Left lung (tissue), 14 donors: ENCODE measurements at places on chromosomes 2 and 18. TPM values are rescaled to one million over a fixed set of nuclear protein-coding genes. Genes with fewer than 3 reads are reported as not detected.
A peak's percentile ranks its signal among the peaks of the same experiment; 100 is the strongest.

RGPD4 gene
- total RNA-seq, result not detected

RAD51AP2 gene
- total RNA-seq, result 0.12 TPM

AQP12B gene
- total RNA-seq, result not detected

MGAT4A gene
- total RNA-seq, result 79.8 TPM

PXDN gene
- 116 TPM for total RNA-seq

TNS1 gene
- 327 TPM for total RNA-seq

DHRS9 gene
- total RNA-seq, result 8.5 TPM

CABYR gene
- total RNA-seq, result 2.9 TPM

NMUR1 gene
- total RNA-seq, result 1.1 TPM

SCN7A gene
- total RNA-seq, result 21.9 TPM

- no peaks in the 10 kb centered on the region for H3K36me3 ChIP-seq
- H3K27ac ChIP-seq, result no peak overlapping the region
These were observed 131.6 kb downstream of the SCG2 start for GRCh38 chr2:223470602-223471001.

DNA sequence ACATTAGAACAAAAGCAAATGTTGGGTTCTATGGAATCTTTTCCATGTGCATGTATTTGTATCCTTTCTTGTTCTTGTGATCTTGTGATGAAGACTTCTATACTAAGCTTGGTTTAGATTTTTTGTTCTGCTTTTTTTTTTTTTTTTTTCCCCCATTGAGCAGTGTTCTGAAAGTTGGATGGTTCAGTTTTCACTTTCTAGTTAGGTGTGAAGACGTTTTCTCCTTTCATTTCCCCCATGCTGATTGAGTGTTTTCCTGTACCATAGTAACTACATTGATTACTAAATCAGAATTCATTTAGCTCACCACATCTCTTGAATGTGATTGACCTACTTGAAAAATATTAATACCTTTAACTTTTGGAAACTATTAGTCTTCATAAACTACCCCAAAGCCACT lies 34.1 kb downstream of the NOP58 start:
- no peak overlapping the region for H3K4me3 ChIP-seq
- no peaks in the 10 kb centered on the region for H3K4me1 ChIP-seq
- DNase-seq, result no peak

DNA sequence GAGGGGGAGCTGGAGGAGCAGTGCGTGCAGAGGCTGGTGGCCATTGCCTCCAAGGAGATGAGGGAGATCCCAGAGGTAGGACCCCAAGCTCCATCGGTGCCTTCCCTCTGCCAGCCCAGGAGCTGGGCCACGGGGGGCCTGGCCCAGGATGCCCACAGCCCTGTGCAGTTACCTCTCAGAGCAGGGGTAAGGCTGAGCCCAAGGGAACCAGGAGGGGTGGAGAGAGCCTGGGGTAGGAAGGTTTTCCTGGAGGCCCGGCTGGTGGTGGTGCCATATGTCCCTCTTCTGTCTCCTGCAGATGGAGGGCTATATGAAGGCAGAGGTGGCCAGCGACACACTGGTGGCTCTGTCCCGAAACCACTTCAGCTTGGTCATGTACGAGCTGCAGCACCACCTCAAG lies 11.4 kb downstream of the MROH2A start:
- H3K4me1 ChIP-seq, result no peaks in the 10 kb centered on the region
- no peaks in the 10 kb centered on the region for H3K36me3 ChIP-seq
- H3K27me3 ChIP-seq, result peaks cover 6% of the 10 kb centered on the region
- no peak overlapping the region for H3K4me3 ChIP-seq

DNA sequence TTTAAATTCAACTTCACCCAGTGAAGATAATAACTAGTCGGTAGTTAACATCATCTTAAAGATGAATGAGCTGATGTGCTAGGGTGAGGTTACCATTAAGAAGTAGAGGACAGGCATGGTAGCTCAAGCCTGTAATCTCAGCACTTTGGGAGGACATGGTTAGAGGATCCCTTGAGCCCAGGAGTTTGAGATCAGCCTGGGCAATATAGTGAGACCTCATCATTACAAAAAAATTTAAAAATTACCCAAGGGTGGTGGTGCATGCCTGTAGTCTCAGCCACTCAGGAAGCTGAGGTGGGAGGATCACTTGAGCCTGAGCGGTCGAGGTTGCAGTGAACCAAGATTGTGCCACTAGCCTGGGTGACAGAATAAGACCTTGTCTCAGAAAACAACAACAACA lies 4.7 kb downstream of the GALNT5 start:
- H3K4me3 ChIP-seq, result no peak overlapping the region
- no peak for DNase-seq
- no peak overlapping the region for H3K27ac ChIP-seq
- H3K4me1 ChIP-seq, result no peaks in the 10 kb centered on the region

GRCh38 chr2:191478799-191479679 lies 198.9 kb upstream of the NABP1 start:
- peak; percentile 53 for DNase-seq
- no peak overlapping the region for H3K27ac ChIP-seq
- no peaks in the 10 kb centered on the region for H3K4me1 ChIP-seq
- no peaks in the 10 kb centered on the region for H3K27me3 ChIP-seq
- no peaks in the 10 kb centered on the region for H3K36me3 ChIP-seq
- H3K4me3 ChIP-seq, result no peak overlapping the region

GRCh38 chr2:193841384-193842150 lies 1646.8 kb upstream of the TMEFF2 start:
- no peak for DNase-seq
- H3K4me1 ChIP-seq, result no peaks in the 10 kb centered on the region
- no peaks in the 10 kb centered on the region for H3K36me3 ChIP-seq
- no peak overlapping the region for H3K27ac ChIP-seq

- H3K27me3 ChIP-seq, result peaks cover 31% of the 10 kb centered on the region
- peaks cover 12% of the 10 kb centered on the region for H3K4me1 ChIP-seq
- no peak overlapping the region for H3K4me3 ChIP-seq
- no peaks in the 10 kb centered on the region for H3K36me3 ChIP-seq
- DNase-seq, result no peak
These were observed 7.0 kb downstream of the CROCC2 start for GRCh38 chr2:240912878-240913809.

GRCh38 chr2:45554073-45554741 lies 56.9 kb downstream of the SRBD1 start:
- no peak overlapping the region for H3K27ac ChIP-seq
- no peaks in the 10 kb centered on the region for H3K36me3 ChIP-seq
- H3K4me1 ChIP-seq, result no peaks in the 10 kb centered on the region
- no peak for DNase-seq
- no peak overlapping the region for H3K4me3 ChIP-seq

GRCh38 chr2:153043385-153043784 lies 325.0 kb downstream of the ARL6IP6 start:
- H3K27ac ChIP-seq, result no peak overlapping the region
- no peaks in the 10 kb centered on the region for H3K27me3 ChIP-seq
- H3K4me3 ChIP-seq, result no peak overlapping the region
- H3K4me1 ChIP-seq, result no peaks in the 10 kb centered on the region
- H3K36me3 ChIP-seq, result no peaks in the 10 kb centered on the region

GRCh38 chr2:45728458-45728942 lies 77.0 kb downstream of the PRKCE start:
- peaks cover 14% of the 10 kb centered on the region for H3K4me1 ChIP-seq
- H3K4me3 ChIP-seq, result no peak overlapping the region
- H3K36me3 ChIP-seq, result no peaks in the 10 kb centered on the region
- DNase-seq, result no peak
- no peak overlapping the region for H3K27ac ChIP-seq
- H3K27me3 ChIP-seq, result no peaks in the 10 kb centered on the region

- H3K4me3 ChIP-seq, result no peak overlapping the region
- no peaks in the 10 kb centered on the region for H3K36me3 ChIP-seq
- no peak for DNase-seq
- no peak overlapping the region for H3K27ac ChIP-seq
These were observed 59.1 kb downstream of the CMPK2 start for GRCh38 chr2:6806604-6807003.

- H3K27ac ChIP-seq, result no peak overlapping the region
- H3K36me3 ChIP-seq, result no peaks in the 10 kb centered on the region
- H3K4me1 ChIP-seq, result no peaks in the 10 kb centered on the region
- H3K27me3 ChIP-seq, result no peaks in the 10 kb centered on the region
- H3K4me3 ChIP-seq, result no peak overlapping the region
These were observed 1211.7 kb upstream of the ACVR2A start for GRCh38 chr2:146633159-146633558.

DNA sequence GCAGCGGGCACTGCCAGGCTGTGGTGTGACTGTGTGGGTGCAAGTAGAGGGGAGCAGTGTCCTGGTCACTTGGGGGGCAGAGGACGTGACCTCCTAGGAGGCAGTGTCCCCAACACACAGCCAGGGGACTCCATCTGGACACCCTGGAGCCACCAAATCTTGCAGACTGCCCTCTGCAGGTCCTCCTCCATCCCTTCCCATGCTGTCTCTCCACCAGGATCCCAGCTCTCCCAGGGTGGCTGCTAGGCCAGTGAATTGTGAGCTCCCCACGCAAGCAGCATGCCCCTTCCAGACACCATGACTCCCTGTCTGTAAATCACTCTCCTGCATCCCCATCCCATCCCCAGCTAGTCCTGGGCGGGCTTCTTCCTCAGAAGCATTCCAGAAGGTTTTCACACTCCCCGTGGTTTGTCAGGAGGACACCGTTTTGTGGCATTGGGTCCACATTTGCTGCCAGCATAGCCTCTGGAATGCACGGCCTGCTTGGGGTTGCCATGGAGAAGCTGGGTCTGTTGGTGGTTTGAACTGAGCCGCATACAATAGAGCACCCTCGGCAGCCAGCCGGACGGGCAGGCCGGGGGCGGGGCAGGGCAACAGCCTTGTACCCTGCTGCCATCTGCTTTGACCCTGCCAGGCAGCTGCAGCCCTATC lies 210.7 kb downstream of the KLHL29 start:
- DNase-seq, result no peak
- H3K36me3 ChIP-seq, result no peaks in the 10 kb centered on the region
- no peaks in the 10 kb centered on the region for H3K4me1 ChIP-seq
- H3K27ac ChIP-seq, result no peak overlapping the region

GRCh38 chr2:33210626-33211025 lies 263.9 kb downstream of the LTBP1 start:
- no peaks in the 10 kb centered on the region for H3K4me1 ChIP-seq
- no peak for DNase-seq
- H3K27ac ChIP-seq, result no peak overlapping the region
- no peaks in the 10 kb centered on the region for H3K36me3 ChIP-seq
- H3K27me3 ChIP-seq, result no peaks in the 10 kb centered on the region
- H3K4me3 ChIP-seq, result no peak overlapping the region

GRCh38 chr2:15354596-15355366 lies 206.4 kb downstream of the NBAS start:
- peaks cover 42% of the 10 kb centered on the region for H3K36me3 ChIP-seq
- no peaks in the 10 kb centered on the region for H3K27me3 ChIP-seq
- H3K27ac ChIP-seq, result no peak overlapping the region
- H3K4me3 ChIP-seq, result no peak overlapping the region
- DNase-seq, result no peak
- H3K4me1 ChIP-seq, result no peaks in the 10 kb centered on the region

- H3K36me3 ChIP-seq, result no peaks in the 10 kb centered on the region
- no peak overlapping the region for H3K27ac ChIP-seq
- H3K4me1 ChIP-seq, result no peaks in the 10 kb centered on the region
- H3K27me3 ChIP-seq, result no peaks in the 10 kb centered on the region
These were observed 387.6 kb downstream of the ZEB2 start for GRCh38 chr2:144132357-144132756.

- DNase-seq, result no peak
- H3K4me3 ChIP-seq, result no peak overlapping the region
- no peak overlapping the region for H3K27ac ChIP-seq
- H3K27me3 ChIP-seq, result no peaks in the 10 kb centered on the region
- no peaks in the 10 kb centered on the region for H3K36me3 ChIP-seq
- no peaks in the 10 kb centered on the region for H3K4me1 ChIP-seq
These were observed 49.2 kb downstream of the AAK1 start for GRCh38 chr2:69594341-69594740.

GRCh38 chr2:85400541-85401463 lies 9.4 kb downstream of the CAPG start:
- H3K27ac ChIP-seq, result no peak overlapping the region
- no peak for DNase-seq
- H3K4me1 ChIP-seq, result no peaks in the 10 kb centered on the region
- H3K4me3 ChIP-seq, result no peak overlapping the region

DNA sequence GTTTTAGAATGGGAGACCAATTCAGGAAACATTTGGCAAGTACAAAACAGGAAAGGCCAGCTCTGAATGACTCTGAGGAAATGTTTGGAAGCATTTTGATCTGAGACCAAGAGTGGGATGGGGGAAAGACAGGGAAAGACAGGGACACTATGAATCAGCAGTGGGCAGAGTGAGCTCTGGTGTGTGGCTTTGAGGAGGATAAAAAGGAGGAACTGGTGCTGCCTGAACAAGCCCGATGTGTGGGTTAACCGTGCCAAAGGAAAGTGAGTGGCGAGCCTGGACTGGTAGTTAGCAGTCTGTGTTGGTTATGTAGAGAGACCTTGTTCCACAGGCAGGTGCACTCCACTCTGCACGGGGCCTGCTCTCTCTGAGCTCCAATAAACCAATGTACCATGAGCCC lies 5.3 kb downstream of the MFSD6 start:
- no peak for DNase-seq
- H3K36me3 ChIP-seq, result no peaks in the 10 kb centered on the region
- no peak overlapping the region for H3K27ac ChIP-seq
- no peaks in the 10 kb centered on the region for H3K4me1 ChIP-seq
- no peaks in the 10 kb centered on the region for H3K27me3 ChIP-seq

- H3K36me3 ChIP-seq, result no peaks in the 10 kb centered on the region
- no peaks in the 10 kb centered on the region for H3K4me1 ChIP-seq
- no peaks in the 10 kb centered on the region for H3K27me3 ChIP-seq
These were observed 4.8 kb downstream of the DHRS9 start for GRCh38 chr2:169073963-169074751.

DNA sequence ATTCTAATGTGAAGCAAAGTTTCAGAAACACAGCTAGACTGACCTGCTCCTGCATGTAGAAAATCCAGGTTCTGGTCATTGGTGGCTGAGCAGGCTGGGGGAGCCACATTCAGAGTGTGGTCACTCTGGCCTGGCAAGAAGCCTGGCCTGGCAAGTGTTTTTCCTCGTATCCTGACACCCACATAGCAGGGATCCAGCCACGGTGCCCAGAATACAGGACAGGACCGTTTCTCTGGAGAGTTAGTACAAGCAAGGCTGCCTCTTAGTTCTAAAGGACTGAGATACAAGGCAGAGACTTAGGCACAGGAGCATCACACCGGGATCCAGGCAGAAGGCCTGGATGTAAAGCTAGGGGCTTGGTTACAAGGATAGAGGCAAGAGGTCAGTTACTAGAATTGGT lies 4.8 kb upstream of the LAMA1 start:
- H3K27ac ChIP-seq, result no peak overlapping the region
- H3K36me3 ChIP-seq, result no peaks in the 10 kb centered on the region
- no peak overlapping the region for H3K4me3 ChIP-seq
- DNase-seq, result no peak

- DNase-seq, result no peak
- H3K4me3 ChIP-seq, result no peak overlapping the region
- H3K4me1 ChIP-seq, result no peaks in the 10 kb centered on the region
- peak overlapping the region; percentile 14 for H3K27ac ChIP-seq
- peaks cover 2% of the 10 kb centered on the region for H3K36me3 ChIP-seq
These were observed 11.2 kb downstream of the RND3 start for GRCh38 chr2:150476286-150476685.
